Adrenal gland (tissue), 19 donors: ENCODE measurements at places on chromosomes 6 and 20. TPM values are rescaled to one million over a fixed set of nuclear protein-coding genes. Genes with fewer than 3 reads are reported as not detected.

The MATN4 gene
- total RNA-seq = not detected

DNA sequence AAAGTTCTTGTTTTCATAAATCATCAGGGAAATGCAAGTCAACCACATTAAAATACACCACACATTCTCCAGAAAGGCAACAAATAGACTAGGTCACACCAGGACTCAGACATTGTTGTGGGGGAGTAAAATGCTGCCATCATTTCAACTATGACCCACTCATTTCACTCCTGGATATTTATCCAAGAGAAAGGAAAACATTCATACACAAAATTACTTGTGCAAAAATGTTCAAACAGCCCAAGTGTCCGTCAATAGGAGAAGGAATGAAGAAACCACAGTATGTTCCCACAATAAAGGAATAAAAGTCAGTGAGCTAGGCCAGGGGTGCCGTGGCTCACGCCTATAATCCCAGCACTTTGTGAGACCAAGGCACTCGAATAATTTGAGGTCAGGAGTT lies 81.5 kb upstream of the QKI start:
- H3K36me3 ChIP-seq = no peaks in the 10 kb centered on the region
- no peaks in the 10 kb centered on the region for H3K4me1 ChIP-seq
- H3K27ac ChIP-seq = no peak overlapping the region
- DNase-seq = no peak

DNA sequence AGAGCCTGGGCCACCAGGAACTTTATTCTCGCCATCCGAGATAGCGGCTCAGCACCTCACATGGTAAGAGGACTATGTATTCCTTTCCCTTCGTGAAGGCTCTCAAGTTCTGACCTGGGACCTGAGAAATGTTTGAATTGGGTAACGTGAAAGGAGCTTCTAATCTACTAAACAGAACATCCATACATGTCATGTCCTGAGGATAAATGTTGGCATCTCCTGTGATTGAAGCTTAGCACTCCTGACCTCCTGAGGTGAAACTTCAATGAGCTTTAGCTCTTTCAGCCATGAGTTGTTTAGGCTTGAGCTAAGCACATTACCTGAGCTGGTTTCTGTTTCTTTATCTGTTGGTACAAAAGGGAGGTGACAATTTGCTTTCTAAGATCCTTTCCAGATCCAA lies 280.9 kb downstream of the PACRG start:
- H3K4me1 ChIP-seq = no peaks in the 10 kb centered on the region
- H3K36me3 ChIP-seq = no peaks in the 10 kb centered on the region
- H3K4me3 ChIP-seq = no peak overlapping the region
- no peak overlapping the region for H3K27ac ChIP-seq

- no peaks in the 10 kb centered on the region for H3K36me3 ChIP-seq
- H3K27me3 ChIP-seq = no peaks in the 10 kb centered on the region
- no peak overlapping the region for H3K4me3 ChIP-seq
- peak; percentile 15 for DNase-seq
These were observed 12.1 kb downstream of the LGSN start for GRCh38 chr6:63307581-63308246.

The OR2H1 gene
- total RNA-seq = not detected

- no peaks in the 10 kb centered on the region for H3K27me3 ChIP-seq
- H3K27ac ChIP-seq = no peak overlapping the region
- no peaks in the 10 kb centered on the region for H3K4me1 ChIP-seq
These were observed 24.6 kb upstream of the GMDS start for GRCh38 chr6:2270054-2270453.

The ALDH8A1 gene
- 0.94 TPM for total RNA-seq

- no peaks in the 10 kb centered on the region for H3K36me3 ChIP-seq
- no peak overlapping the region for H3K4me3 ChIP-seq
- no peak for DNase-seq
- no peaks in the 10 kb centered on the region for H3K4me1 ChIP-seq
- no peak overlapping the region for H3K27ac ChIP-seq
These were observed 90.7 kb upstream of the PRDM1 start for GRCh38 chr6:105995391-105995865.

GRCh38 chr6:166470863-166471410 lies 88.2 kb upstream of the MPC1 start:
- no peaks in the 10 kb centered on the region for H3K4me1 ChIP-seq
- H3K4me3 ChIP-seq = no peak overlapping the region
- no peak overlapping the region for H3K27ac ChIP-seq
- no peak for DNase-seq
- peaks cover 3% of the 10 kb centered on the region for H3K36me3 ChIP-seq

The COL19A1 gene
- total RNA-seq = 0.07 TPM

DNA sequence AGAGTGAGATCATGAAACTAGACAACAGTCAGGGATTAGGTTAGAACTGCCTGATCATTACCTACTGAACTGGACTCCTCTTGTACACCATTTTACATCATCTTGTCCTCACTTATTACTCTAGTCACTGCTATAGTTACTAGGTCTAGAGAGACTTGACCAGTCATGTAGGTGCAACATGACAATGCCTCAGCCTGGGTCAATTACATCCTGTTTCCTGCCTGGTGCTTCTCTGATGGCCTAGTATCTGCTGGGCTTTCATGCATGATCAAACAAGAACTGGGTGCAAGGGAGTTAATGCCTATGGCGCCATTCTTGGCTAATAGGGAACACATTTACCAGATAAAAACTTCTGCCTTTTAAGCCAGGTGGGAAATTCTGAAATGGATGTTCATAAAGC lies 39.2 kb upstream of the MMS22L start:
- no peaks in the 10 kb centered on the region for H3K4me1 ChIP-seq
- H3K4me3 ChIP-seq = no peak overlapping the region
- no peak for DNase-seq
- no peaks in the 10 kb centered on the region for H3K27me3 ChIP-seq
- H3K27ac ChIP-seq = no peak overlapping the region

GRCh38 chr6:155635416-155635815 lies 179.8 kb upstream of the NOX3 start:
- H3K27me3 ChIP-seq = no peaks in the 10 kb centered on the region
- H3K27ac ChIP-seq = no peak overlapping the region
- no peak overlapping the region for H3K4me3 ChIP-seq
- no peak for DNase-seq

The LPA gene
- total RNA-seq = 3.1 TPM

The B3GAT2 gene
- total RNA-seq = not detected

The POPDC3 gene
- not detected for total RNA-seq

DNA sequence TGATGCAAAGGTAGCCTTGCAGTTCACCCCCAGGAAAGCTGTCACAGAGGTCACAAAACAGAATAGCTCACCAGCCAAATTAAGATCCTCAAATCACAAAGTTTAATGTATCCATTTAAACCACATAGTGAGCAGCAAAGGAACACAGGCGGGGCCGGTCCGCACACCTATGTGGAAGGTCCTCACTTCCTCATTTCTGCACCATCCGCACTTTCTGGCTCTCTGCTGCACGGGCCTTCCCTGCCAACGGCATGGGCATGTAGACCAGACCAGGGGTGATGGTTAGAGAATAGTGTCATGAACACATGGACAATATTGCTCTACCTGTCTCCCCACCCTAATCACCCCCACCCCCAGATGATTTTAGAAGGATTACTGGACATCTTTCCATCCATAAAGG lies 12.1 kb upstream of the TBXT start:
- no peak overlapping the region for H3K4me3 ChIP-seq
- H3K4me1 ChIP-seq = no peaks in the 10 kb centered on the region
- H3K36me3 ChIP-seq = no peaks in the 10 kb centered on the region

The PPP1R16B gene
- 7.7 TPM for total RNA-seq

DNA sequence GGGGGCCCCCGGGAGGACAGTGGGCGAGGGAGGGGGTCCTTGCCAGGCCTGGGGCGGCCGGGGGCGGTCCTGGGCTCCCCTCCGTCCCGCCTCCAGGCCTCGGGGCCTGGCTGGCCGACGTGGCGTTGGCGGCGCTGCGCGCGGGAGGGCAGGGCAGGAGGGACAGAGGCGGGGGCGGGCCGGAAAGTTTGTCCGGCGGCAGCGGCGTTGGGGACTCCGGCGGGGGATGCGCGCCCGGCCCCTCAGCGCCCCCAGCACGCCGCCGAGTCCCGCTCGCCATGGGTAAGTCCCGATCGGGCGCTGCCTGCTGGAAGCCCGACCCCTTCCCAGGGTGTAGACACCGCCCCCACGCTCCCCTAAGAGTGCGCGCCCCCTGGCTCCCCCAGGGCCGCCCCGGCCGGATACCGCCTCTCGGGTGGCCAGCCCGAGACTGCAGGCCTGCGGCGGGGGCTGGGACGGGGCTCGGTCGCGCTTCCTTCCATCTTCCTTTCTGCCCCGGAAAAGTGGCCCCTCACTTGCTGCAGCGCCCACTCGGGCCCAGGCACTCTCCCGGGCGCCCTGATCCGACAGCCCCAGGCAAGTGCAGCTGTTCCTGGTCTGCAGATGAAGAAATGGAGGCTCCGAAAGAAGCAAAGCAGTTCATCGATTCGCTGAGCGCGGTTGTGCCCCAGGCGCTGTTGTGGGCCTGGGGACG lies at the start of gene SLC2A10:
TSS of gene SLC2A10 (plus strand) at position 191 of the 694 bp plus-strand sequence. CDS start at position 279, 88 bp downstream.
- peak within 1 kb of the TSS; percentile 74 for H3K4me3 ChIP-seq
- no peak within 1 kb of the TSS for H3K27ac ChIP-seq

DNA sequence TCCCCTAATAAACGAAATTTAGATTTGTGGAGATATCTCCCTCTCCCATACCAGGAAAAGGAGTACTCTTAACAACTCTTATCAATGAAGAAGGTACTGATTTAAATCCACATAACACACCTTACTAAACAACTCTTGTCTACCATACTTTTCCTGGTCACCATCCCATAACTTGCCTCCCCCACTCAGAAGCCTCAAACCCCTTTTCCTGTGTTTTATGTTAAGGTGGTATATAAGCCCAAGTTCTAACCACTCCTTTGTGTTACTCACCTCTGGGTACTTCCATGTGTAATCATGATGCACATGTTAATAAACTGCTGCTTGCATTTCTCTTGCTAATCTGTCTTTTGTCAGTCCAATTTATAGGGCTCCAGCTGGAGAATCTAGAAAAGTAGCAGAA lies 330.7 kb downstream of the CD83 start:
- DNase-seq = no peak
- no peaks in the 10 kb centered on the region for H3K4me1 ChIP-seq
- H3K36me3 ChIP-seq = no peaks in the 10 kb centered on the region
- H3K27me3 ChIP-seq = no peaks in the 10 kb centered on the region
- no peak overlapping the region for H3K4me3 ChIP-seq
